Head of caudate nucleus (tissue), 42 donors: ENCODE measurements at places on chromosomes 11 and 22.

DNA sequence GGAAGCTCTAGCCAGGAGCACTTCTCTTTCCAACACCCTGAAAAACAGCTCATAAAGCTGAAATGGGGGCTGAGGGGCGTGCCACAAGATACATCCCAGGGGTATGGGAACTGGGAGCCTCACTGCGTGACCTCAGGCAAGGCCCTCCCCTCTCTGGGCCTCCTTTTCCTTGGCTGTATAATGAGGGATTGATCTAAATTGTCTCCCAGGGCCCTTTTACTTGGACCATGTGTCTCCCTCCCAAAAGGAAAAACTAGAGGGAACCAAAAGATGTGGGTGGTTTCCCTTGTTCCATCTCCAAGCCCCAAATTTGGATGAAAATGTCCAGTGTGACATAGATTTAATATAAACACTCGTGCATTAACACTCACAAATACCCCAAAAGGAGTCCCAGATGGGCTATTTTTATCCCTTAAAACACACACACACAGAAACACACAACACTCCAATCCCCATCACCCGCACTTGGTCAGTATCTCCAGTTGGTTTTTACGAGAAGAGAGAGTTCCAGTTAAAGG lies 25.9 kb upstream of the SMTN start:
- DNase-seq, result no peak

GRCh38 chr11:33376331-33377310 lies 119.4 kb downstream of the HIPK3 start:
- DNase-seq, result peak; percentile 49

GRCh38 chr11:45264839-45265515 lies 21.2 kb downstream of the SYT13 start:
- DNase-seq, result no peak

- DNase-seq, result no peak
Observed at GRCh38 chr22:26974914-26975803, 317.8 kb downstream of the MIAT start.

GRCh38 chr11:7480113-7480512 lies 5.2 kb upstream of the OLFML1 start:
- no peak for DNase-seq

- no peak for DNase-seq
Observed at GRCh38 chr22:49218142-49218541, 609.5 kb downstream of the BRD1 start.

- no peak for DNase-seq
Observed at GRCh38 chr11:109818290-109818689, 274.9 kb upstream of the ZC3H12C start.

DNA sequence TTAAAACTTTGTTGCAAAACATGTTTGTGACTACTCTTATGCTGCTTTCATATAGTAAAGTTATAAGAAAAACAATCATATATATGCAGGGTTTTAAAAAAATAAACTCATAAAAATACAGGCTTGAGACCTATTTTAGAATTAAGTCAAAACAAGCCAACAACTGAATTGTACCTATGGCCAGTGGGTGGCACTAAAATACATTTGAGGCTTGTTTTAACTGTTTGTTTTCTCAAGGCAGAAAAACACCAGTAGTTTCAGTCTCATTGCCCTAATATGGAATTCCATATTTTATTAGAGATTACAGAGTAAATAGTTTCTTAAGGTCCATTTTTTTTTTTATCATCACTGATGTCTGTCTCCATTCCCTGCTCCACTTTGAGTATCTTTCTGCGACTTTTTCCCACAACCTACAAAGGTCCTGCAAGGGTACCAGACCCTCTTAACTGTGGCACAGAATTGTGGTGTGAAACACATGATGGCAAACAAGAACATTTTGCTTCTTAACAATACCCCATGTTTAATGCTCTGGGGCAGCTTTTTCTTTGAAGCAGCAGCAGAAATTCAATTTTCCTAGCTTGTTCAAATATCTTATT lies 8.5 kb upstream of the CCDC89 start:
- no peak for DNase-seq

DNA sequence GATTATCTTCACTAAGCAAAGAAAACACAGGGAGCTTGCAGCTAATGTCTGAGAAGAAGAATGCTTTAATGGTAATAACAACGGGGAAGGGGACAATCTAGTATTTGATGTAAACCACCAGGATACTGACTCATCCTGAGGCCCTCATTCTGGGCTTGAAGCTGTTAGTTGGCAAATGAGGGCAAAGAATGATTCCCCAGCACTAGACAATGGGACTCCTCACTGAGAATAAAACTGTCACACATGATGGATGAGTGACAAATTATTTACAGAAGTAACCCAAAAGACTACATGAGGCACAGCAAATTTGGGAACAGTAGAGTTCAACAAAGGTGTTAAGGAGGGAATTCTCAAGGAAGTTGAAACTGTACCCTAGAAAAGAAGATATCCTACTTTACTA lies 76.3 kb downstream of the FAM168A start:
- no peak for DNase-seq

- no peak for DNase-seq
Observed at GRCh38 chr11:57476757-57477506, 16.6 kb downstream of the RTN4RL2 start.

DNA sequence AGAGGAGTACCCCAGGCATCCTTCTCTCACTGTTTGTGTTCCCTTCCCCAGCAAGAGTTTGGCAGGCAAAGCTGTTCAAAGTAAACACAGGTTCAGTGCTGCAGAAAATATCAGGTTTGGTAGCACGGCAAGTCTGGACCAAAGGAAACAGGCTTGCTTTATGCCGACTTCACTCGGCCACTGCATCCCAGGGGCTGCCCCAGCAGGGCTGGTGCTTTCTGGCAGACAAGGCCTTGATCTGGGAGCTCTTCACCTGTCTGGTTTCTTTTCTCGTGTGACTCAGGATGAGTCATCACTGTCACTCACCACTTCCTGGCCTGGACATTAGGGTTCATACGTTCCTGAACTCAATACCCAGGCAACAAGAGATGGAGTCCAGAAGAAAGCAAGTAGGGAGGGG lies 52.6 kb upstream of the NAV2 start:
- no peak for DNase-seq

GRCh38 chr11:1157645-1158591 lies at the start of gene MUC5AC:
Gene MUC5AC, plus strand, starts transcription at chr11:1157953. Its CDS starts 47 bp downstream, at chr11:1158000.
- no peak for DNase-seq

GRCh38 chr11:126646701-126647557 lies 291.4 kb downstream of the ST3GAL4 start:
- DNase-seq, result no peak

- no peak for DNase-seq
Observed at GRCh38 chr11:117426941-117427340, 99.3 kb downstream of the CEP164 start.

GRCh38 chr11:932435-932834 lies 6.8 kb downstream of the AP2A2 start:
- DNase-seq, result no peak

DNA sequence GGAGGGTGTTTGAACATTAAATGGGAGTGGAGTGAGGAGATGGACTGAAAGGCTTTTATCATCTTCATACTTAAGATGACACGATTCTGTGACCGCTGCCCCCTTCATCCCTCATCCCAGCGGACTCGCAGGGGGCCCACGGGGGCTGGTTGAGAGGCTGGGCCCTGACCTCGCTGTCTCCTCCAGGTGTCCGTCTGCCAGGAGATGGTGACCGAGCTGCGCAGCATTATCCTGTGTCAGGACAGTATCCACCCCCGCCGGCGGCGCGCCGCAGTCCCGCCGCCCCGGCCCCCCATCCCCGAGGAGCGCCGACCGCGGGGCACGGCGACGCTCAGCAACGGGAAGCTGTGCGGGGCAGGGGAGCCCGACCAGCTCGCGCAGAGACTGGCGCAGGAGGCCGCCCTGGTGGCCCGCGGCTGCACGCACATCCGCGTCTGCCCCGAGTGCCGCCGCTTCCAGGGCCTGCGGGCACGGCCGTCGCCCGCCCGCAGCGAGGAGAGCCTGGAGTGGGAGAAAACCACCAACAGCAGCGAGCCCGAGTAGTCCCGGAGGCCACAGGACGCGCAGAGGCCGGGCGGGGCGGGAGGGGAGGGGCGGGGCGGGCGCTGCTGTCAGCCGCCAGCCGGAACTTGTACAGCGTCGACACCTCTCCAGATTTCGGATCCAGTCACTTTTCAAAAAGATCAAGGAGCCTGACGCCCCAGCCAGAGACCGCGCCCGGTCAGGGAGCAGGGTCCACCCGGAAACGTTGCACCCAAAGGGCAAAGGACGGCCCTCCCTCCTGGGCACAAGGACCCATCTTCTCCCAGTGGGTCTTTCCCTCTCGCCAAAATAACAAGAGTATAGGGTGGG lies 38.0 kb upstream of the TBCEL start:
- DNase-seq, result no peak

DNA sequence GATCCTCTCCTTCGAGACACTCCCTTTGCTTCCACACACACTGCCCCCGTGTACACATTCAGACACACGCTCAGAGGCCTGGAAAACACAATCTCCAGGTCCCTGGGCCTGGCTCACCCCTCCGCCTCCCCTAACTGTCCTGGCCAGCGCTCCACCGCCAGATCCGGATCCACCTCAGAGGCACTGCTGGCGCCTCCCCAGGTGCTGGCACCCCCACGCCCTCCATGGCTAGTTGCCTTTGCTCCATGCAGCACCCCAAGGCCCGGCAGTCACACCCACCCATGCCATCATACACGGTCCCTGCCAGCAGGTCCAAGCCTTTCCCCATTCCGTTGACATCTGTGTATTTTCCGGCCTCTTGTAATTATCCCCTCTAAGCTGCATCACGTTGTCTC lies 11.1 kb downstream of the SPTBN2 start:
- no peak for DNase-seq

- no peak for DNase-seq
Observed at GRCh38 chr11:75422248-75423231, 10.5 kb downstream of the KLHL35 start.

- no peak for DNase-seq
Observed at GRCh38 chr11:19874266-19874665, 161.6 kb downstream of the NAV2 start.

DNA sequence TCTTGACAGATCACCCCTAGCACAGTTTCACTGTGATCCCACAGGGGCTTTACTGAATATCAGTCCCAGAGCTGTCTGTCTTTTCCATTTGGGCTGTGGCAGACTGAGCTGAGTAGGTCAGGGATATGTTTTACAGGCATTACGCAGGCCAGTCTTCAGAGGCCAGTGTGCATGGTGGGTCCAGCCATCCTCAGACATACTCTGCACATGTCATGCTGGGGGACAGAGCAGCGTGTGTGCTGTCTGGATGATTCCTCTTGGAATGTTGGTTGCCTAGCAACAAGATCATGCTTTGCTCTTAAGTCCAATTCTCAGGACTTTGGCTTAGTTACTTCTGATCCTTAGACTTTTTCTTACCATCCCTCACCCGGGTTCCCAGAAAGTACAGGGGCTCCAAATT lies 736.5 kb downstream of the DLG2 start:
- no peak for DNase-seq

GRCh38 chr11:69199583-69200315 lies 44.0 kb downstream of the SMIM38 start:
- DNase-seq, result no peak

- DNase-seq, result no peak
Observed at GRCh38 chr11:21896216-21896615, 296.7 kb upstream of the ANO5 start.

DNA sequence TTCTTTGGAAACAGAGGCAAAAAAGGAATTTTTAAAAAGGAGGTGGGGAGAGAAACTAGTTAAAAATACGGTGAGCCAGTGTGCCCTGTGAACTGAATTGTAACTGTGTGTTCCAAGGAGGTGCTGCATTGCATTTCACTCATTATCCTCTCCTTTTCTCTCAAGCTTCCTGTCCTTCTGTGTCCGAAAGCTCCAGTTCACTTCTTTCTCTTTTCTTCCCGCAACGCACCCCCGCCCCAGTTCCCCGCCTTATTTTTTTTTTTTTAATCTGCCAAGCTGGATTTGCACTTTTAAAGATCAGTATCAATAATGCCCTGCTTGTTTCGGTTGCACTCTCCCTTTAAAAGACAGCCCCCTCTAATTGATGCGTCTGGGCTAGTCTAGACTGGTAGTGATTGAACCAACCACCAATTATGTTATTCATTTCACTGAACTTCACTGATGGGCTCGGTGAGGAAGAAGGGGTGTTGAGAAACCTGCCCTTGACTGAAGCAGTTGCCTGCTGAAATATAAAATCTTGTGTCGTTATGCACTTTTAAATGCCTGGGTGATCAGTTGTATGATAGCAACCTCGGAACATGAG lies 18.5 kb downstream of the BLID start:
- DNase-seq, result peak; percentile 34

- no peak for DNase-seq
Observed at GRCh38 chr11:100203789-100204188, 483.3 kb upstream of the ARHGAP42 start.

- DNase-seq, result no peak
Observed at GRCh38 chr11:69657911-69658625, 17.1 kb downstream of the LTO1 start.

- DNase-seq, result no peak
Observed at GRCh38 chr11:34621876-34622275, 983 bp downstream of the EHF start.

- no peak for DNase-seq
Observed at GRCh38 chr22:24137595-24137994, 43.7 kb upstream of the SUSD2 start.

DNA sequence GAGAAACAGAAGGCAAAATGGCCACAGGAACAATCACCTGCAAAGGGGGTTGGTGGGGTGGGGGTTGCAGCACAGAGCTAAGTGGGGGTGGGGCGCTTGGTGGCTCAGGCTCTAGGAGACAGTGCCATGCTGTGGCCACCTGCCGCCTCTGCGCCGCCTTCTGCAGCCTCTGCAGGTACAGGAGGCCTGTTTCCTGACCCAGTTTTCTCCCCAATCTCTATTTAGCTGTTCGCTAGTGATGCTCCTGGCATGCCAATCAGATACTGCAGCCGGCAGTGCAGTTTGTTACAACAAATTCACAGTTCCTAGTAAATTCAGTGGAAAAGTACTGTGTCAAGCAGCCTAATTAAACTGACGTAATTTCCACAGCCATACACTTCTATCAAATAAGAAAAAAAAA lies 106.4 kb downstream of the SERGEF start:
- DNase-seq, result peak; percentile 92

DNA sequence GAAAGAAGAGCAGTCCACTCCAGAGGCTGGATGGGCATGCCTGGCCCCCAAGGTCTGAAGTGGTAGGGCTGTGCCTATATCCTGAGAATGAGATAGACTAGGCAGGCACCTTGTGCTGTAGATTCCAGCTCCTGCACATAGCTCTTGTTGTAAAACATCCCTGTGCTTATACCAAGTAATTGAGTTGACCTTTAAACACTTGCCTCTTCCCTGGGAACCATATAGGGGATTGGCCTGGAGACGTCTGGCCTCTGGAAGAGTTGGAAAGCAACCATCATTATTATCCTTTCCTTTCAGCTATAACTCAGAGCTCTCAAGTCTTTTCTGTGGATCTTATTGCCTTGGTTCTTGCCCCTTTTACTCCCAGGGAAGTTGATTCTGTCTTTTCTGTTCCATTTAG lies 15.1 kb downstream of the LIMK2 start:
- DNase-seq, result no peak

GRCh38 chr22:23910496-23911190 lies 16.5 kb downstream of the MIF start:
- no peak for DNase-seq

DNA sequence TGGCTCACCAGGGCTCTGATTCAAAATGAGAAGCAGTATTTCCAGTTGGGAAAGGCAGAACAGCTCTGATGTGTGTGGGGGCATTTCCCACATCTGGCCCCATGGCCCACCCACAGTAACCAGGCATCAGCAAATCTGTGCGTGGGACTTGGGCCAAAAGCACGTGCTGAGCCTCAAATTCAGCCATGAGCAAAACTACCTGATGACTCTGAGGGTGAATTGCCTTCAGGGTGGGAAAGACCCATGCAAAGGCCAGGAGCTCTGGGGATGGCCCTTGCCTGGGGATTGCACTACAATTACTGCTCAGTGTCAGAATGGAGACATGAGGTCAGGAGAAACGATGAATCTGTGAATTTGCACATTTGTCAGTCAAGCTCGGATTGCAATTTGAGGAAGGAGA lies 20.9 kb downstream of the TP53AIP1 start:
- no peak for DNase-seq
